ENCODE measurements at places on chromosomes 1 and 21. TPM values are rescaled to one million over a fixed set of nuclear protein-coding genes. Genes with fewer than 3 reads are reported as not detected.

DNA sequence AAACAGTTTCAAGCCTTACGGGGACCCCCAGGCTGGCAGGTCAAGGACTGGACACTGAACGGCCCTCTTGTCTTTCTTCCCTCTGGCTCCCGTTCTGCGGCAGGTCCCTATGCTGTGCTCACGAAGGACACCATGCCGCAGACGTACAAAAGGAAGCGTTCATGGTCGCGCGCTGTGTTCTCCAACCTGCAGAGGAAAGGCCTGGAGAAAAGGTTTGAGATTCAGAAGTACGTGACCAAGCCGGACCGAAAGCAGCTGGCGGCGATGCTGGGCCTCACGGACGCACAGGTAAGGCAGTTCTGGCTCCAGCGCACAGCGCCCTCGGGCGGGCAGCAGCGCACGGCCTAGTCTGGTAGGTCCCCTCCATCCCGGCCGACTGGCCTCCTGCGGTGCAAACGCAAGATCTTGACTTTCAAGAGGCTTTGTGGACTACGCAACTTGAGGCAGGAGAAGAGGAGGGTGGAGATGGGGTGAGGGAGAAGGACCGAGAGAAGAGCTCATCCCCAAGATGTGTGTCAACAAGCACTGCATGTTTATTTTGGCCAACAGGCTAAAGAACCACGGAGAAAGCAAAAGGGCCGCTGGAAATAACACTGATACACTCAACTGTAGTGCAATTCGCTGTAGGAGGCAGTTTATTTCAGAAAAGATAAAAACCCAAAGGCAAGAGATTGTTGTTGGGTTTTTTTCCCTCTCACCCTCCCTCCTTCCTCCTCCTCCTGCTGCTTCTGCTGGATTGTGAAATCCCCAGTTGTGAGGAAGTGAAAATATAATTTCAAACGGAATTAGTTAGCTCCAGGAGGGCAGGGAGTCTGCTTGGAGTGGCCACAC is 3.0 kb downstream of the HLX start:
- H3K27ac ChIP-seq, result no peak overlapping the region
- peaks cover 29% of the 10 kb centered on the region for H3K4me1 ChIP-seq

Gene KCNE1
- total RNA-seq, result 0.46 TPM

Gene GBP3
- 7.5 TPM for total RNA-seq

- no peaks in the 10 kb centered on the region for H3K27me3 ChIP-seq
- no peaks in the 10 kb centered on the region for H3K4me1 ChIP-seq
- no peak overlapping the region for H3K27ac ChIP-seq
- H3K36me3 ChIP-seq, result no peaks in the 10 kb centered on the region
Observed at GRCh38 chr21:32087447-32087846, 191.4 kb downstream of the MIS18A start.

DNA sequence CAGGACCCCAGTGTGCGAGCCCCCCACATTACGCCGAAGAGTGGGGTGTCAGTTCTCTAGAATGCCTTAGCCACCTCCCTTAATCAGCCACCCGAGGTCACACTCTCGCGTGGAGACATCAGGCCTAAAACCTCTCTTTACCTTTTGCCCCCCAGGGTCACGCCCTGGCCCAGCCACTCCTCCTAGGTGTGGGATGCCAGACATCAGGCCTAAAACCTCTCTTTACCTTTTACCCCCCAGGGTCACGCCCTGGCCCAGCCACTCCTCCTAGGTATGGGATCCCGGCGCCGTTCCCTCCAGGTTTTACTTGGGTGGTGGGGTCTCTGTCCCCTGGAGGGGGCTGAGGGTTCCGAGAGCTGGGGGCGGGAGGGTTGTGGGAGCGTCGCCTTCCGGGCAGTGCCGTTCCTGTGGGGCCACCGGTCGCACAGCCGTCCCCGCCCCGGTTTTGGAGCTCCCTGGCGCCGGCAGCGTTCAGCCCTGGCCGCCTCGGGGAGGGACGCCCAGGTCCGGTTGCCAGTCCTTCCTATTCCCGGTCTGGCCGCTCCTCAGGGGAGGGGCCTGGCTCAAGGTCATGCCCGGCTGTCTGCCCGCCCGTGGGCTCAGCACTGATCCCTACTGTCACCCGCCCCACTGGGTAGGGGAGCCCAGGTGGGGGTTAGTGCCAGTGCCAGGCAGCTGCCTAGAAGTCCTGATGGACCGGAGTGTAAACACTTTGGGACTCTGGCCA is 882 bp downstream of the VPS13D start:
- H3K4me1 ChIP-seq, result peaks cover 10% of the 10 kb centered on the region
- H3K27ac ChIP-seq, result peak overlapping the region; percentile 22
- peak overlapping the region; percentile 84 for H3K4me3 ChIP-seq
- H3K36me3 ChIP-seq, result peaks cover 4% of the 10 kb centered on the region
- no peak for DNase-seq

Gene PGLYRP4
- total RNA-seq, result not detected
